Mammary microvascular endothelial cell (primary cell): ENCODE measurements at places on chromosomes 3 and 15. TPM values are rescaled to one million over a fixed set of nuclear protein-coding genes. Genes with fewer than 3 reads are reported as not detected.

The ATP2B2 gene
- total RNA-seq = not detected in 2 replicates

The GP9 gene
- 0.53 TPM in 1 of 2 replicates, not detected in the other for total RNA-seq

The TRIM71 gene
- total RNA-seq = not detected in 2 replicates

The CCR2 gene
- not detected in 2 replicates for total RNA-seq

The PATL2 gene
- total RNA-seq = 0.33 TPM in 1 of 2 replicates, not detected in the other

The SEMA7A gene
- total RNA-seq = 0.44 and 0.67 TPM in 2 replicates

The NR2F2 gene
- 19.5 and 21.6 TPM in 2 replicates for total RNA-seq

The CA12 gene
- total RNA-seq = 0.10 and 0.33 TPM in 2 replicates

The GREM1 gene
- total RNA-seq = 0.05 and 1.6 TPM in 2 replicates

The KLHL6 gene
- total RNA-seq = 12.3 and 14.0 TPM in 2 replicates

The SLC2A2 gene
- total RNA-seq = 0.05 TPM in 1 of 2 replicates, not detected in the other

The SENP7 gene
- 3.5 TPM in 2 replicates for total RNA-seq

The ZNF35 gene
- 11.9 and 12.9 TPM in 2 replicates for total RNA-seq
